ENCODE measurements at places on chromosomes 6 and 20.

DNA sequence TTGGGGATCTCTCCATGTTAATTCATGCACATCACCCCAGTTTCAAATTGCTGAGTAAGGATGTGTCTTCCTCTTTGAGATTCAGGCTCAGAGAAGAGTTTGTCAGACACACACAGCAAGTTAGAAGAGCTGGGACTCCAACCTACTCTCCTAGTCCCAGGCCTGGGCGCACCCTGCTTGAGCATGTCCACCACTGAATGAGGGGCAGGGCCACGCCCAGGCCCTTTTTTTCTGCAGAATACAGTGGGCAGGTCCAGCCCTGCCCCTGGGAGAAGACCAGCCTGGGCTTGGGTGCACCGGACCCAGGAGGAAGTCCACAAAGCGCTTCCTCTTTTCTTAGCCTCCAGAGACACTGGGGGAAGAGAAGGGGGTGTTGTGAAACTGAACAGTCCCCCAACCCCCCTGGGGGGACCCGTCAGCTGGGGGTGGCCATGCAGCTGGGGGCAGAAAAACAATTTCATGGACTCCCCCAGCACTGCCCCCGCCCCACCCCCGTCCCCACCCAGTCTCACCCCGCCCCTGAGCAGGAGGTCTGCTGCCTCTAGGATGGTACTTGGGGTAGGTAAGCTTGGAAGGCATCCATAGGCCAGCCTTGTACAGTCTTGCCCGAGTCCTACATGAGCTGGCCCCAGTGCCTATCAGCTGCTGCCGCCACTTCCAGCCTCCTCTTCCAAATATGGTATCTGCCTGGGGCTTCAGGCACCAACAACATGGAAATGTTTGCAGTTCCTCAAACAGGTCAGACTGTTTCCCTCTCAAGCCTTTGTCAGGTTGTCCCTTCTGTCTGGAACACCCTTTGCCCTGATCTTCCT, 11.7 kb upstream of the HCK start:
- no peak for DNase-seq

- DNase-seq, result no peak
Observed at GRCh38 chr20:32823078-32823477, 3.3 kb downstream of the MAPRE1 start.

GRCh38 chr6:501891-502601, 110.5 kb downstream of the IRF4 start:
- no peak for DNase-seq

- DNase-seq, result no peak
Observed at GRCh38 chr6:46138281-46138680, 8.5 kb downstream of the ENPP4 start.

GRCh38 chr6:75759207-75759606, 10.2 kb downstream of the MYO6 start:
- DNase-seq, result no peak

DNA sequence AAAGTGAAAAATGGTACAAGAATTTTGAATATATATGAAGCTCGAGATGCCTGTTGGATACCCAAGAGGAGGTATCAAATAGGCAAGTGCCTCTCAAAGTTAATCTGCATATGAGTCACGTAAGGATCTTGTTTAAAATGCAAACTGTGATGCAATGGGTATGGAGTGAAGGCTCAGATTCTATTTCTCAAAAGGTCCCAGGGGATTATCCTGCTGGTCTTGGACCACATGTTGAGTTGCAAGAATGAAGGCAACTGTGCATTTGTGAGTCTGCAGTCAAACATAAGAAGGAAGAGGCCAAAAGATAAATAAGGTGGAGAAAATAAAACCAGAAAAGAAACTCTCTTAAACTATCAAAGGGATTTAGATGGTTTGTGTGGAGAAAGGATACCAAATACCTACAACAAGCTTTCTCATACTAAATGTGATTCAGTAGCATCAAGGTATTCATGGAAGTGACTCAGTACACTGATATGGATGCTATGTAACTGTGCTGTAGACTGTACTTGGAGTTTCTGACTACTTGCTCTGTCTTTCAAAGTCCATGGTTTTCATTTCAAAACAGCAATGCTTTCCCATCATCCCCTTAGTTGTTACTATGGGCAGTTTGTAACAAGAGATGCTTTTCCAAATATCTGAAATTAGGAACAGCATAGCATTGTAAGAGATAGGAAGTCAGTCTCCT, 106.3 kb downstream of the GFRAL start:
- DNase-seq, result no peak

GRCh38 chr6:41763470-41763869, 16.2 kb downstream of the FRS3 start:
- no peak for DNase-seq

GRCh38 chr6:161244725-161245124, 29.1 kb downstream of the AGPAT4 start:
- no peak for DNase-seq

DNA sequence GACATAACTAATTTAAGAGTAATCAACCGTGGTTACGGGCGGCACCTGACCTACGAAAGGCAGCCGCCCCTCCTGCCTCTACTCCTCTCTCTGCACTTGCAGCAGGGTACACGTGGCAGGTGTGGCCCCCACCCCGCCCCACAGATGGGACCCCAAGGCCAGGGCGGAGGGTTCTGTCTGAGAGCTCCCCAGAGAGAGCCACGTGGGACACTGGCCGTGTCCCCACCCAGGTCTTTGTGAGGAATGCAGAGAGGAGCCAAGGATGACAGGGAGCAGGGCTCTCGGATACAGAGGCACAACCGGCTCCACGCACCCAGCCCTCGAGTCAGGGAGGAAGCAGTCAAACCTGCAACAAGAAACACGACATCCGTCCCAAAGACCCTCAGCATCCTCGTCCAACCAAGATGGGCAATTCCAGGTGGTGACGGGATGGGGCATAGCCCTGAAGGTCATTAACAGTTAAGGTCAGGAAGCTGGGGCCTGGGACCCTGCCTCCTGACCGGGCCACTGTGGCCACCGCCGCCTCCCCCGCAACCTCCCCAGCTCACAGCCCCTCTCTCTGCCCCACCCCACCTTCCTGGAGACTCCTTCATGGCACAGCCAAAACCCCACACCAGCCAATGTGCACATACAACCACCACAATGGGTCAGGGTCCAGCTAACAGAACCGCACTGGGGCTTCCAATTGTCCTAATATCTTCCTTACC, 47.1 kb downstream of the TAF4 start:
- DNase-seq, result no peak

GRCh38 chr6:22214314-22214713, 82.5 kb downstream of the PRL start:
- no peak for DNase-seq

DNA sequence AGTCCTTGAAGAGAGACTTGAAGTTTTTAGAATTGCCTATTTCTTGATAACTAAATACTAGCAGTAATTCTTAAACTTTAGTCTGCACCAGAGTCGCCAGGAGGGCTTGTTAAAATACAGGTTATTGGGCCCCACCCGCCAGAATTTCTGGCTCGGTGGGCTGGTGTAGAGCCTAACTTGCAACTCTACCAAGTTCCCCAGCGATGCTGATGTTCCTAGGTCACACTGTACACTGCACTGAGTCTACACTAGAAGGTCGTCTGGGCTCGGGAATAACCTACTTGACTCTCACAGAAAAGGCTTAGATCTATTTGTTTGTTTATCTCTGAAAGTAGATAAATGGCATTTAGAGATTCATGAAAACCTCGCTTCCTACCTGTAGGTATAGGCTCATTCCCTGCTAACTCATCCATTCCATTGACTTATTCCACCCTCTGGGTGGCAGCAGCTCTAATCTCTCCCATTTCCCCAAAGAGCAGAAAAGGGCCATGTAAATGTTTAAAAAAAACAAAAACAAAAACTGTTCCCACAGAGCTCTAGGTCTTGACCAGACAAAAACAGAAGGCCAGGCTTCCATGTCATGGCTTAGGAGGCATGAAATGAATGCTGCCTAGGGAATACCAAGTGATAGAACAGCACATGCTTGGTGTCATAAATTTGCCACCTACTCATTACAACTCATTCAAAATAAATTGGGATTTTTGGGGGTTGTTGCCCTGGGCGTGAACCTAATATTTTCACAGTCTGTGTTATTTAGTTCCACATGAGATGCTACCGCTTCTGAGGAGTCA, 292.1 kb downstream of the ADGB start:
- no peak for DNase-seq

DNA sequence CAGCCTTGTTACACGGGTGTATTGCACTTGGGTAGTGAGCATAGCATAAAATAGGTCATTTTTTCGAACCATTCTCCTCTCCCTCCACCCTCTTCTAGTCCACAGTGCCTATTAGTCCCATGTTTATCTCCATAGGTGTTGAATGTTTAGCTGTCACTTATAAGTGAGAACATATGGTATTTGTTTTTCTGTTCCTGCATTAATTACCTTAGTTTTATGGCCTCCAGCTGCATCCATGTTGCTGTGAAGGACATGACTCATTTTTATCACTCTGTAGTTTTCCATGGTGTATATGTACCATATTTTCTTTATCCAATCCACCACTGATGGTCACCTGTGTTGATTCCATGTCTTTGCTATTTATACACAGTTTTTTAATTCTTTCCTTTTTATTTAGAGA, 889.5 kb downstream of the EYS start:
- DNase-seq, result no peak

GRCh38 chr6:144344646-144345045, 59.5 kb downstream of the UTRN start:
- DNase-seq, result no peak

- DNase-seq, result no peak
Observed at GRCh38 chr20:24698706-24699206, 229.3 kb downstream of the SYNDIG1 start.

DNA sequence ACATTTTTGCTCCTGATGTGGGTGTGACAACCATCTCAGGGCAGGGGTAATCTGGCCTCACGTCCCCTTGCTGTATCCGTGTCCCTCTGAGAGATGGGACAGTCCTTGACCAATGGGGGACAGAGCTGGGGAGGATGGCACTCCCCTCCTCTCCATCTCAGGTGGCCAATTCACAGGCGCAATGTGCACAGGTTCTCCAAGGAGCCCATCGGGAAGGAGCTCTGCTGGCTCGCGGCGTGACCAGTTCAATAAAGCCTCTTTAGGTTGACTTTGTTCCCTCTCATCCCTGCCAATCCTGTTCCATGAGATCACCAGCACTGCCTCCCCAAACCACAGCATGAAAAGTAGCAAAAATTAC, 196.3 kb upstream of the SLC24A3 start:
- no peak for DNase-seq

DNA sequence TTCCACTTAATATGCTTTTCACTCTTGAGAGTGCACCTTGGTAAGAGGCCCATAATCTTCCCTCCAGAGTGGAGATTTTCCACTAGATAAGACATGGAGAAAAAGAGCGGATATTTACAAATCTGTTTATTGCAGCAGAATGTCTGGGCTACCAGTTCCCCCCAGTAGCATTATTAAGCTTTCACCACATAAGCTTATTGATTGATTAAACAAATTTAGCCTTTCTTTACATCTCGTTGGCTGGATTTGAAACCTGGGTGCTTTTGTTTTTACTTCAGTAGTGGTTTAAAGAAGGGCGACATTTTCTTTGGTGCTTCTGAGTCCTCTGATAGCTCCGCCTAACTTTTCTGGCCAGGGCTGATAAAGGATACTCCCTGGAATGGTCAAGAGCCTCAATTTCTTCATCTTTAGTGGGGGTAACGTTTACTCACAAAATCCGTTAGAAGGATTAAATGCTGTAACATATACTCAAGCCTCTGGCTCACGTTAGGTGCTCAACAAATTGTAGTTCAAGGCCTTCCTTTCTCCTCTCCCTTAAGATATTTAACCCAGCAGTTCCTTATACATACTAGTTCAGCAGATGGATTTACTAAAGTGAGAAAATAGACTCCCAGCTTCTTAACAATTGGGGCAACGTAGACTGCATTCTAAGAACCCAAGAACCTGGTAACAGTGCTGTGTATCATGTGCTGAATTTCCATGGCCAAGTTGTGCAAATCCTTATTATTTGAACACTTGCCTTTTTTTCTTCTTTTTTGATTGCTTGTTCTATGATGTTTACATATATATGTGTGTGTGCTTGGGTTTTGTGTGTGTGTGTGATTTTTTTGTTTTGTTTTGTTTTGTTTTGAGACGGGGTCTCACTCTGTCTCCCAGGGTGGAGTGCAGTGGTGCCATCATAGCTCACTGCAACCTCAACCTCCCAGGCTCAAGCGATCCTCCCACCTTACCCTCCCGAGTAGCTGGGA, 91.4 kb downstream of the RREB1 start:
- DNase-seq, result no peak

DNA sequence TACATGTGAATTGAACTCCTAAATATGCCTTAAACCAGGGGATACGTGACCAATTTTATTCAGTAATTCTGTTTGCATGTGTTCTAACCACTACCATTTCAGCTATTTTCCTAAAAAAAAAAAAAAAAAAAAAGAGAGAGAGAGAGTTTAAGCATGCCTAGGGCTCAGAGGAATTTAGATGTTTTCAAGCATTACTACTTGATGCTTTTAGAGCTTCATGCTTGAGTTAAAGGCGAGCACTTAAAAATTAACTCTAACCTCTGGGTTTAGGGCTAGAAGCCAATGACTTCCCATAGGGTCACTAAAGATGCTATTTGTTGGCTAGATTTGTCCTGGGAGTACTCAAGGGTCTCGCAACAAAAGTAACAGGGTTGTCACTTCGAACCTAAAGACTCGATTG, 217.7 kb downstream of the ATXN1 start:
- no peak for DNase-seq

- DNase-seq, result no peak
Observed at GRCh38 chr6:34128045-34128444, 17.8 kb downstream of the GRM4 start.

DNA sequence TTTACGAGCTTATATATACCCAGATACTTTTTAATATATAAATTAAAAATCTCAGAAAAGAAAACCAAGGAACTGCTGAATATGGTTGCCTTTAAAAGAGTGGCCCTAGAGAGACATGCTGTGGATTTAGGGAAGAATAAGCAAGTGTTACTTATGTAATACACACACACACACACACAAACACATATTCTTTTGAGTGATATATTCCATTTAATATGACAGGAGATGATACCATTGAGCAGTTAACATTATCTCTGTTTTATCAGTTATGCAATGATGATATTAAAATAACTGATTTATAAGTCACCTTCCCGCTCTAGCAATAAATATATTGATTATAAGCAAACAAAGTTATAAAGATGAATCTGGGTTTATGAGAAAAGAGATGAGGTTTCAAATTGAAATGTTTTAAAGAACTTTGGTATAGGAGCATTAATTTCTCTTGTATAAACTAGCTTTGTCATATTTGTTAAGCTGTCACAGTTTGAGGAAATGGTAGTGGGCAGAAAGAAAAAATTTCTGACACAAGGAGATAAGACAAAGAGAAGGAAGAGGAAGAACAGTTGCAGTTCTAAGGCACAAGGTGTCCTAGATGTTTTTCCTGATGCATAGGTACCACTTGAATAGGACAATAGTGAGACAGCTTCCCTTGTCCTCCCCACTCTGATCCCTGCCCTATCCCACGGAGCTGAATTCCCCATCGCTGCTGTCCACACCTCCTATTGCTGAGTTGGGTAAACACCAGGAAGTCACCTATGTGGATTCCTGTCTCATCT, 26.4 kb downstream of the GPX5 start:
- DNase-seq, result no peak

DNA sequence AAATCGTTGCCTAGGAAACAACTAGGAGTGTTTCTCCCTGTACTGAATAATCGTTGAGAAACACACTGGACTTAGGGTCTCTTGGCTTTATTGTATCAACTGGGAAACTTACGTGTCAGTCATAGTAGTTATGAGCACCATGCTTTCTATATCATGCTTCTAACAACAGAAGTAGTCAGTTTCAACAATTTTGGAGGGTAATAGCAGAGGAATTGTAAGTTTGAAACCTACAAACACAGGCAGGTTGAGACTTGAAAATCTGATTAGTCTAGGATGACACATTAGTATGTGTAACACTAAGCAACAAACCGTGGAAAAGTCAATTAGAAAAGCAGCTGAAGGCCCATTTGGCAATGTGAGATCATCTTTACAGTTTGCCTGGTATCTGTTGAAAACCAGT, 43.9 kb upstream of the FABP7 start:
- no peak for DNase-seq
